ENCODE measurements at places on chromosomes 5 and 9. TPM values are rescaled to one million over a fixed set of nuclear protein-coding genes. Genes with fewer than 3 reads are reported as not detected.

DNA sequence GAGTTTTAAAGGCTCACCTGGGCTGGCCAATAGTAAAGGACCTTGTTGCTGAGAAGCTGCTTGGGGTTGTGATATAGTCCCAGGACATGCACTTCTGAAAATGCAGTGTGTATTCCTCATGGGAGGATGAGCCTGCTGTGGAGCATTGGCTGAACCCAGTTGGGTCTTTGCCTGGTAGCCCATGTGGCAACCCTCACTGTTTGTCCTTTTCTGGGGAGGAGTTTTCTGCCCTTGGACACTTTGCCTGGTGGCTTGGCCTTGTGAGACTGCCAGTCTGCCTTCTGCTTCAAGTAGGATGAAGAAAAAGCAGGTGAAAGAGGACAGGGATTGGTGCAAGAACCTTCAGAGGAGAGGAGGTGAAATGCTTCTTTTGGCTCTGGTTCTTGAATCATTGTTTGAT, 4.0 kb downstream of the TENT4A start:
- peaks cover 28% of the 10 kb centered on the region for H3K36me3 ChIP-seq
- no peak overlapping the region for H3K27ac ChIP-seq
- no peak overlapping the region for H3K4me3 ChIP-seq
- H3K27me3 ChIP-seq = no peaks in the 10 kb centered on the region

The ZFP37 gene
- total RNA-seq = 1.8 TPM

- no peak overlapping the region for H3K4me3 ChIP-seq
- no peaks in the 10 kb centered on the region for H3K4me1 ChIP-seq
- no peaks in the 10 kb centered on the region for H3K36me3 ChIP-seq
- DNase-seq = no peak
Measured at GRCh38 chr5:59180515-59180914, 597.6 kb downstream of the RAB3C start.

The STPG3 gene
- not detected for total RNA-seq

- H3K27ac ChIP-seq = no peak overlapping the region
- no peak overlapping the region for H3K4me3 ChIP-seq
- no peak for DNase-seq
- H3K27me3 ChIP-seq = no peaks in the 10 kb centered on the region
- H3K4me1 ChIP-seq = no peaks in the 10 kb centered on the region
Measured at GRCh38 chr9:104784098-104784497, 20.2 kb downstream of the NIPSNAP3B start.

All from HCT116 (cell line).